ENCODE measurements at places on chromosomes 5 and 9.

DNA sequence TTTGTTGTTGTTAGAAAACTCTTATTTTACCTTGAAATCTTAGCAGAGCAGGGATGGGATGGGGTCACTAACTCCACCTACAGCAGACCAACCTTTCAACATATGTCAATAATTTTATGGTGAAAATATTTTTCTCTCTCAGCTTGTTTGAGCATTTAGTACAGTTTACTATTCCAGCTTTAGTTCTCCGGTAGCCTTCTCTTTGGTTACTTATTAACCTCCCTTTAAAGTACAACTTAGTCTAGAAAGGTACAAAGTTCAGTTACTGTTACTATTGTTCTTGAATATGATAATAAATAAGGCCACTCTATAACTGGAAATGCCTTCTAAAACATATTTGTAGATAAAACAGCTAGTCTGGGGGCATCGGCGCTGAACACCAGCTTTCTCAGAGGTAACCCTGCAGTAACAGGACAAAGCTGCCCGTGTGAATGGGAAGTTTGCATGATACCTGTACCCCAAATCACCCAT lies 233.3 kb downstream of the PCSK1 start:
- DNase-seq = no peak

- DNase-seq = no peak
Observed at GRCh38 chr5:140992828-140993227, 26.6 kb downstream of the PCDHAC2 start.

- no peak for DNase-seq
Observed at GRCh38 chr9:33718987-33719386, 76.4 kb upstream of the PRSS3 start.

DNA sequence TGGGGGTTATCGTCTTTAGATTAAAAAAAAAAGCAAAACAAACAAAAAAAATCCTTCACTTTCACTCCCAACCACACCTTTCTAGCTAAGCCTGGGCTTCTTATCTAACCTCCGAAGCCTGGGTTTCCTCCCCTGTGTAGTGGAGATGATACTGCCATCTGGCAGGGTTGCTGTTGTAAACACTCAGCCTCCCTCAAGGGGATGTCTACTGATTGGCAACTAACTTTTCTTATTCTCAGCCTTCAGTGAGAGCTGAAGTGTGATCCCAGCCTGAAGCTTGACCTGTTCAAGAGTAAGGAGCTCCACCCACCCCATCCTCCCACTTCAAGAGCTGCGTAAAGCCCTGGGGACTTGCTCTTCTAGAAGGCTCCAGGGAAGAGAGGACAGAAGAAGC lies 21.5 kb upstream of the WWC1 start:
- DNase-seq = no peak

DNA sequence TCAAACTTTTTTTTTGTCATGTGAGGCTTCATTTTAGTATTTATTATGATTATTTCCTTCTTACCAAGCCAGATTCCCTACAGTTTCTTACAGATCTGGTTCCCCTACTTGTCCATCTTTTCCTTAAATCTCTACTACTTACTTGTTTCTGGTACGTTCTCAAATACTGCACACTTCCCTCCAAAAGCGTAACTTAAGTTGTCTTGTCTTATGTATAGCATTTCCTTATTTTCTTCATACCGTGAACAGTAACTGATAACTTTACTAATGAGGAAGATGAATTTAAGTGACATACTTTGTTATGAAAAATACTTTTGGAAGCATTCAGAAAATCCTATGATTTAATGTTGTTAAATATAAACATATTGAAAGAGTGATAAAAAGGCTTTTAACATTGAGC lies 67.3 kb downstream of the PARP8 start:
- no peak for DNase-seq

- no peak for DNase-seq
Observed at GRCh38 chr9:114776683-114777399, 29.0 kb downstream of the TNFSF15 start.

DNA sequence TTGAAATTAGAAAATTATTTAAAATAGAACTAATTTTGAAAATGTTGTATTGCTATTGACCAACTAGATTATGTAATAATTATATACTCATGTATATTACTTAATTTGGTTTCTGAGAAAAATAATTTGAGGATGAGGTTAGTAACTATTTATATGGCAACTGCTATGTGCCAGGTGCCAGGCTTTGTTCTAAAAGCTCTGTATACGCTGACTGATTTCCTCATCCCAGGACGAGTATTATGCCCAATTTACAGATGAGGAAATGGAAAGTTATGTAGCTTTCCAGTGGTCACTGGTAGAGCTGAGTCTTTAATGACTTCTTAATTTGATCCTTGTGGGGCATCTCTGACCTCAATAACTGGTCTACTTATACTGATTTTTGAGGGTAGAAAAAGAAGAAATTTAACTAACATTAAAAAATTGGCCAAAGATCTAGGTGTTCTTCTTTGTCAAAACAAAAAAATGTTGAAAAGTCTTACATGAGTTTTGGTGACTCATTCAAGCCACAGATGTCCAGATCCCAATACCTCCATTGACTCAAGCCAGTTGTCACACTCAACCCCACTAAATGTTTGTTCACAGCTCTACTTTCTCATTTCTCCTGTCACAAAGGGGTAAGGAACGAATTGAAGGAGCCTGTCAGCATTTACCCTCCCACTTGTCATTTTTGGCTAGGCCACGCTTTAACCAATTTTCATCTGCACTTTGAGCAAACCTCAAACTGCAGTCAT lies 228.1 kb upstream of the MEF2C start:
- DNase-seq = no peak

DNA sequence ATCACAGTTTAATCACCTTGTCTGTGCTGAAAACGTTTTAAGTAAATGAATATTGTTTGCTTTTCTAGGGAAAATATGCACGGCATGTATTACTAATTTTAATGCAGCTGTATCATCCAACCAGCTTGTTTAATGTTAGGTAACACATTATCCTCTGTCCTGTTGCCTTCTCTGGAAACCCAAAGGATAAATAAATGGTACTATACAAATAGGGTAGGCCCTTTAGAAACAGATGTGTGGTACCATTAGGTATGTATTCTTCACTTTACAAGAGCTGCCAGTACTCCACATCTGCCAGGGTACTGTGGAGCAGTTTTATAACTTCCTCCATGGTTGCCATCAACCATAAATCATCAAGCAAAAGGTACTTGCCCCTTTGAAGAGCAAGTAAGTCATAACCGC lies 42.9 kb downstream of the FAF2 start:
- no peak for DNase-seq

DNA sequence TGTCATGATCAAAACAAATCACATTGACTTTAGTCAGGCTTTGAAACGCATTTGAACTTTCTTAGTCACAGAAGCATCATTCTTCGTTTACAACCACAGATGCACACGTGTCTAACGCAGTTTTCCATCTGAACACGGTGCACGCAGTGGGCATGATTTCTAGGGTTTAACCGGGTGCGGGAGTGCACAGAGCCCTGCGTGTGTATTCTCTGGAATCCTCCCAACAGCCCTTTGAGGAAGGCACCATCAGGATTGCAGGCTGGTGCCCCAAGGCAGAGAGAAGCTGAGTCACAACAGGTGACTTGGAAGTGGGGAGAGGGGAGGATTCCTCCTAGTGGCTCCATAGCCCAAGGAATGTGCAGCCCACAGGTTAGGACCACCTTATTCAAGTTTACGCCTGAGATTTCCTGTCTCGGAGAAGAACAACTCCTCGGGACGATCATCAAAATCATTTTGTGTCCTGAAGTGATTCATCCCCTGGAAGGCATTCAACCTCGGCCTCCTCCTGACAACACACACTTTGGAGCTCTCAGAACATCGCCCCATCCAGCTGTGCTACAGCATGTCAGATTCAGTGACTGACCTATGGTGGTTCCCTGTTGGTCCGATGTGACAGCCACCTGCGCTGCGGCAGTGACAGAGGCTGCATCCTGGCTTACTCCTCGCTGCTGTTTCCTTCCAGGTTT lies 13.1 kb downstream of the ROPN1L start:
- no peak for DNase-seq

- DNase-seq = no peak
Observed at GRCh38 chr9:17905781-17906175, 326.9 kb downstream of the SH3GL2 start.

GRCh38 chr5:60521376-60522291 lies 178.3 kb downstream of the DEPDC1B start:
- no peak for DNase-seq

DNA sequence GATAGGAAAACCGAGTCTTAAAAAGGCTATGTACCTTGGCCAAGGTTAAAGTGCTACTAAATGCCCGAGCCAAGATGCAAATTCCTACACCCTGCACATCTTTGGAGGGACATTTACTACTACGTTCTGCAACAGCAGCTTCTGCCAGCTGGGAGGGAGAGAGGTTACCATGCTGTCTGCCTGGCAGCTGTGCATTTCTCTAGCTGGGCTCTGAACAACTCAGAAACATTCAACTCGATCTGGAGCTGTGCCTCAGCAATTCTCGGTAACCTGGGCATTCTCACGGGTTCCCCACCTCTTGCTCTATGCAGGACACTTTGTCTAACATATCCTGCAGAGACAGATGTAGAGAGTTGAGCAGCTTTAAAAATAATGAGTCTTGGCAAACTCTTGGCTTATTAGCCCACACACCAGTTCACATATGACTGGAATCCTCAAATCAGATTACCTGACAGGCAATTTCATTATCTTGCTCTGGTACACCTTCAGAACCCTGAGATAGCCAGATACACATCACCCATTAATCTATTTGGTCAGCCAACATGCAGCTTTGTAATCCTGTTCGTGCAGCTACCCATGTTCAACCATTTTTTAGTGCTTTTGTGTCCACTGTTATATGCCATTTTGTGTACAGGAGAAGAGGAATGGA lies 115.8 kb downstream of the EFNA5 start:
- DNase-seq = no peak

- no peak for DNase-seq
Observed at GRCh38 chr5:87411586-87411972, 1.2 kb downstream of the CCNH start.

GRCh38 chr5:14762549-14763216 lies 98.2 kb downstream of the OTULIN start:
- DNase-seq = no peak

- no peak for DNase-seq
Observed at GRCh38 chr5:80191991-80192398, 63.9 kb downstream of the SERINC5 start.
